ENCODE measurements at places on chromosomes 1 and 21.

DNA sequence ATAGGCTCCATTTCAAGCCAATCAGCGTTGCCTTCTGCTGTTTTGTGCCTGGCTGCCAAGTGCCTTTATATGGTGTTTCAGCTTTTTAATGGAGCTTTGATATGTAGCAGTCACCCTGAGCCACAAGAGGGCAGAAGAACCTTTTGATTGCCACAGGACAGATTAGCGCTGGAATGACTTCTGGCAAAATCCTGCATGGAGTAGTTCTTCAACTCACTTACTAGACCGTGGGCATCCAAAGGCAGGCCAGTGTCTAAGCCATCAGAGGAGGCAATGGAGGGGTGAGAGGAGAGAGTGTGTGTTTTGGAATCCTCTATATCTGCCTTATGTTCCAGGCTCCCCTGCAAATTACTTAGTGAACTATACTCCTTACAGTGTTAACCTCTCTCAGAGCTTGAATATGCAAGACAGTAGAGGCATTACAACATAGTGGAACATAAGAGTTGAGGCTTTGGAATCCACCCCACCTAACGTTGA is 56.2 kb downstream of the ST3GAL3 start:
- peak; percentile 8 for DNase-seq

- DNase-seq = no peak
Measured at GRCh38 chr1:113252166-113252565, 138.1 kb upstream of the MAGI3 start.

DNA sequence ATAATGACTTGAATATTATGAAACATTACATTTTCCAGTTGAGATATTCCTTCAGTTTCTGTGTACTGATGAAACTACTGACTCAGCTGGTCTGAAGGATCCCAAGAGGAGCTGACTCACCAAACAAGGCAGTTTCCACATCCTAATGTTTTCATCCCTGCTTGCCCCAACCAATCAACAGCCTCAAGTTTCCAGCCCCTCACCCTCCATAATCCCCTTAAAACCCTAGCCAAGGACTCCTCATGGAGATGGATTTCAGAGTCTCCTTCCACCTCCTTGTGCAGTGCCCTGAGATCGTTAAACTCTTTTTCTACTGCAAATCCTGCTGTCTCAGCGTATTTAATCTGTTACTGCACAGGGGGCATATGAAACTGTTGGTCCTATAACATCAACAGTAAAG is 83.1 kb upstream of the HAO2 start:
- no peak for DNase-seq

DNA sequence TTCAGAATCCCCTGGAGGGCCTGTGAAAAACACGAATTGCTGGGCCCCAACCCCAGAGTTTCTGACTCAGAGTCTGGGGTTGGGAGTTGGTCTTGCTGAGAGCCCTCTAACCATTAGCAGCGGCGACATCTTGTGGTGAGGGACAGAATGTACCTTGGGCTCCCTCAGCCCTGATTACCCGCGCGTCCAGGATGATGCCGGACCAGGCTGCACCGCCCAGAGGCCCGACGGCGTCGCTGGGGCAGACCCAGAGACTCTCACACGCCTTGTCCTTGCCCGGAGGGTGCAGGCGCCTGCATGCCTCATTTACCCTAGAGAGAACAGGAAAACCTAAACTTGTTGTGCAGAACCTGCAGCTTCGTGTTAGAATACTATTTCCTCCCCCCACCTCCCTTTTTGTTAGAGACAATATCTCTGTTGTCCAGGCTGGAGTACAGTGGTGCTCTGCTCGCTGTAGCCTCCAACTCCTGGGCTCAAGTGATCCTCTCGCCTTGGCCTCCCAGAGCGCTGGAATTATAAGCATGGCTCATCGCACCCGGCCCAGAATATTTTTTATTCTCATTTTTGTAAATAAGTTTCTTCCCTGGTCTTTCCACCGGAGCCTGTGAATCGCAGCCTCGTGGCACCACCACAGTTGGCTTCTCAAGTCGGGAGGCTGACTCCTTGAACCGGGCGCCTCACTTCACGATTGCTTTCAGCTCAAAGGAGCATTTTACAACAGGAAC is 22.2 kb upstream of the RD3 start:
- peak; percentile 48 for DNase-seq

GRCh38 chr1:61097317-61097716 is 15.0 kb downstream of the NFIA start:
- DNase-seq = no peak
